ENCODE measurements at places on chromosomes 5 and 9.

DNA sequence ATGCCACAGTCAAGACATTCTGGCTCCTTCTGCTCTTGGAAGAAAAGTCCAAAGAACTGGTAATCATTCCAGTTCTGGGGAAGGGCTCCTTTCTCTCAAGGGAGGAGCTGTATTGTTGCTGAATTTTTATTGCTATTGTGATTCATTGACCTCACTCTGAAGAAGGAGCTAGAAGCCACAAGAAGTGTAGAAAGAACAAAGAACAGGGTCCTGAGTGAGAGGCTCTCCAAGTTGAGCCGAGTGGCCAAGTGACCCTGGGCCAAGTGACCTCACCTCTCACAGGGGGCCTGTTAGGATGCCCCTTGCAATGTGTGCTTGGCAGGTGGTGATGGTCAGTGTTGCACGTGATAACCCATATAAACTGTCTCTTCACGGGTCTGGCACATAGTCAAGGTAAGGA, 173.3 kb downstream of the FGF18 start:
- DNase-seq = no peak

- no peak for DNase-seq
These were observed 167.8 kb downstream of the MAN2A1 start for GRCh38 chr5:109857405-109858031.

DNA sequence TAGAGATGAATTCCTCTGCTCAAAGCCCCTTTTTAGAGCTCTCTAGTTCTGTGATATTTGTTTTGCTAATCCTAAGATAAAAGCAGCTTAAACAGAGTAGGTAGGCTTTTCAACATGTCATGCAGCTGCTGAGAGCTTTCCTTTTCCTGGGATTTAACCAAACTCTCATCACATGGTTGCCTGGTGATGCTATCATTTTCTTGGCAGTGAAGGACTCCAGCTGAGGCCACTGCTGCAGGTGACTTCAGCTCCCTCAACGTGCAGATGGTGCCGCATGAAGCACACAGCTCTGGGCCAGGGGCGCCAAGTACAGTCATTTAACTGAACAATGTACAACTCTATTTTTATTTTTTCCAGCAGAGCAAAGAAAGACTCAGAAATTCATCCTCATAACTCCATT, 42.2 kb downstream of the SECISBP2 start:
- DNase-seq = peak; percentile 42

- DNase-seq = no peak
These were observed 18.0 kb downstream of the NNT start for GRCh38 chr5:43620944-43621505.

- no peak for DNase-seq
These were observed 98.3 kb downstream of the NFIB start for GRCh38 chr9:14215614-14216013.

- no peak for DNase-seq
These were observed 16.5 kb downstream of the BHMT2 start for GRCh38 chr5:79086116-79086515.

DNA sequence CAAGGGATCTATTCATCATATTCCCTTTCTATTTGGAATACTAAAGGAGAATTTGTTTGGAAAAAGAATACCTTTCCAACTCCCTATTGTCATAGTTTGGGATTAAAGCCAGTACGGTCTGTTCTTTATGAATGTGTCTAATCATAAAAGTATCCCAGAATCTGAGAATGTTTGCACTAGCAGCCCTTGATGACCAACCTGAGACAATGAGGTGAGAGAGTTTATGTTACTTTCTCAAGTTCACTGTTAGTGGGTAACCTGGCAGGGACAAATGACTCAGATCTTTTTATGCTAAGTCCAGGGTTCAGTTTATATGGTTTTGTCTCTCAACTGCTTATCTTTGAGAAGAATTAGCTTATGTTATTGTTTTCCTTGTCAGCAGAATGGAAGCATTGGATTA, 25.3 kb upstream of the TLR4 start:
- DNase-seq = no peak

GRCh38 chr5:140591747-140592372, 27.2 kb downstream of the SLC35A4 start:
- no peak for DNase-seq

DNA sequence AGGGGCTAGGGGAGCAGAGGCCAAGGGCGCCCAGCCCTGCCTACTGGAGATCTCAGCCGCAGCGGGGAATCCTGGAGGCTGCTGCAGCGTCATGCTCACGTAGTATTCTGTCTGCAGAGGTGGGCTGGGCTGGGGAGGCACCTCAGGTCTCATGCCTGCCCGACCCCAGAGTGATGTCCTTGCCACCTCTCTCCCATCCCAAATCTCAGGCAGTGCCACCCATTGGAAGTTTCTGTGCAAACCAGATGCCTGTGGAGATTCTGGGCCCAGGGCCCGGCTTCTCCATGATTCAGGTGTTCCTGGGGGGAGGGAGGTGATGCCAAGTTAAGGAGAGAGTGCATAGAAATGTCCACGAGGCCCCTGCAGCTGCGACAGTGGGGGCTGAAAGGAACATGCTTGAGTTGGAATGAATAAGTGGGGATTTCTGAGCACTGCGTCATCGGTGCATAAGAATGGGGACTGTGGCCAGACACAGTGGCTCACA, 72.0 kb downstream of the ANKRD33B start:
- no peak for DNase-seq

DNA sequence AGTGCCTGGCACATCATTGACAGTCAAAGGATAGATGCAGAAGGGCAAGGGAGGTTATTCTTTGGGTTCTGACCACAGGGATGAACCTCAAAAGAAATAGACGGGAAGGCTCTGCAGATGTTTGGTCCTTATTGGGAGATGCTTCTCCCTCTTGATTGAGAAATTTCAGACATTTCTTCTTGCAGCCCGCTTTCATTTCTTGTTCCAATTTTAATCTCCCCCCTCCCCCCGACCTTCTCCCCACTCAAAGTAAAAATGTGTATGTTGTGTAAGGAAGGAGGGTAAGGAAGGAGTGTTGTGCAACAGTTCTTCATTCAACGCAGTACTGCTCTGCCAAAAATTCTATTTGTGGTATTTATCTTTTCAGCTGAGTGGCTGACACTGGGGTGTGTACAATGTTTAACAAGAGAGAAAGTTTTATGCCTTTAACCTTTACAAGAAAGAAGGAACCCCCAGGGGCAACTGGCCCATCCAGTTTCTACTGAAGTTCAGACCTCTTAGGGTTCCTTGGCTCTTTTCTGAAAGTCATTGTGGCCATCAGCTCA, 46.3 kb upstream of the TNFSF15 start:
- no peak for DNase-seq

GRCh38 chr9:79489261-79490000, 82.3 kb upstream of the TLE4 start:
- DNase-seq = no peak

- no peak for DNase-seq
These were observed 2.5 kb downstream of the PMPCA start for GRCh38 chr9:136412962-136413361.

- DNase-seq = peak; percentile 86
These were observed 112.3 kb upstream of the WWC1 start for GRCh38 chr5:168179192-168179593.

DNA sequence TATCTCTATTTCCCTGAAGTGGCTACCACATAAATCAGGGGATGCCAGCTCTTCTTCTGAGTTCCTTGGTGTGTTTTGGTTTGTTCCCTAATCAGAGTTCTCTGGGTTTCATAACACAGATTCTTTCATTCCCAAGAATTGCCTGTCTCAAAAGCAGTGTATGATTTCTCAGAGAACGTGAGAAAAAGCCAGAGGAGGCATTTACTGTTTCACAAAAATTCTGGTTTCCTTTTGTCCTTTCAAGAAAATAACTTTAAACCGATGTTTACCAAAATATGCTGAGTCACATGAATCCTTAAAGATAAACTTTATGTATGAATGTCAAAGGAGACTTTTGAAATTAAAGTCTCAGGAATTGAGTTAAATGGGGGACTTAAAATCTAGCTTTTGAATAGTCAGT, 314.3 kb downstream of the EBF1 start:
- DNase-seq = no peak

GRCh38 chr9:136581614-136582447, 36.0 kb upstream of the NOTCH1 start:
- DNase-seq = no peak

GRCh38 chr9:111525056-111525977, at the start of gene ZNF483:
Gene ZNF483 (plus strand): TSS chr9:111525179. CDS start chr9:111527396, 2,217 bp downstream.
- DNase-seq = peak; percentile 91

GRCh38 chr9:73151653-73152542, at the start of gene ANXA1:
Gene ANXA1 (plus strand): TSS chr9:73151865. CDS start chr9:73158536, 6,671 bp downstream.
- DNase-seq = no peak

- DNase-seq = no peak
These were observed 4.5 kb downstream of the RCL1 start for GRCh38 chr9:4796988-4797853.

DNA sequence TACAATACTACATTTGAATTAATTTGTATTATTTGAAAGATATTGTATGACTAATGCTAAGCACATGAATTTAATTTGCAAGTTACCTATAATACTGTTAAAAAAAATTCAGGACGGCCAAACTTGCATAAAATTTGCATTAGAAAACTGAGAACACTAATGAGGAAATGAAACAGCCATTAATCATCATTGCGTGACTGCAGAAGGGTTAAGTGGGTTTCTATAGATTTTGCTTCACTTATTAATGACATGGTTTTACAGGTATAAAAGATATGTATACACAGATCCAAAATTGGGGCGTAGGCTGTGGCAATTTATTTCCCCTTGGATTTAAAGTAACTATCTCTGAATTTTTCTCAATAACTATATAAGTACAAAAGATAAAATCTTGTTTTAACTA, 882.6 kb downstream of the PTPRD start:
- no peak for DNase-seq

DNA sequence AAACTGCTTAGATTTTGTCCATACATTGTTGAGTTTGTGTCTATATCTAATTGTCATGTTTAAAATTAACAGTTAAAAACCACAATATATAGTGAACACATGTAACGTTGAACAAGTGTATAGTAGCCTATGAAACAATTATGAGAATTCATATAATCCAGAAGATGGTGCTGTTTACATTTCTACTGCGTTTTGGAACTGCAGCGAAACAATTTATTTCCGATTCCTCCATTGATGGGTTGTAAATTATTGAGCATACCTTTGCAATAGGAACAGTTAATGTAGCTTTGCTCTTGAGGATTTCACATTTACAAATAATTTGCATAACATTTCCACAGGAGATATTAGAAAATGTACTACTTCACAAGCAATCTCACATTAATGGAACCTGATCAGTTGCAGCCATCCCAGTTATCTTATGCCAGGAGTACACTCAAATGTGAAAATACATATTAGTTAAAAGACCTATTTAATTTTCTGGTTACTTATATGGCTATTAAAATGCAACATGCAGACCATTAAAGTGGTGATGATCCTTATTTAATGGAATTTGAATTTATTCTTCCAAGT, 411.8 kb downstream of the CDH10 start:
- no peak for DNase-seq

GRCh38 chr5:166750376-166750775, 1541.1 kb upstream of the WWC1 start:
- DNase-seq = no peak

DNA sequence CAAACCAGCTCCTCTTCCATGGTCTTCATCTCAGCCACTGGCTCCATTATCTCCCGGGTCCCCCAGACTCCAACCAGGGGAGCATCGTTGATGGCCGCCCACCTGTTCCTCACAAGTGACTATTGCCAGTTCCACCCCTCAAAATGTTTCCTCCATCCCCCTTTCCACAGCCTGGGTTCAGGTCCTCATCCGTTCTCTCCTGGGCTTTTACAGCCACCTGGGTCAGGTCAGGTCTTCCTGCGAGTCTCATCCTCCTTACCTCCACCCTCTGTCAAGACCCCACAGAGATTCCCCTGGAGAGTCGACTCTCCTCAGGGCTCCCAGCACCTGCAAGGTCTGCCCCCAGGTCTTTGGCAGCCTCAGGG, 133.2 kb downstream of the PAX5 start:
- DNase-seq = no peak

GRCh38 chr9:130343445-130343918, 77.9 kb downstream of the HMCN2 start:
- peak; percentile 75 for DNase-seq

DNA sequence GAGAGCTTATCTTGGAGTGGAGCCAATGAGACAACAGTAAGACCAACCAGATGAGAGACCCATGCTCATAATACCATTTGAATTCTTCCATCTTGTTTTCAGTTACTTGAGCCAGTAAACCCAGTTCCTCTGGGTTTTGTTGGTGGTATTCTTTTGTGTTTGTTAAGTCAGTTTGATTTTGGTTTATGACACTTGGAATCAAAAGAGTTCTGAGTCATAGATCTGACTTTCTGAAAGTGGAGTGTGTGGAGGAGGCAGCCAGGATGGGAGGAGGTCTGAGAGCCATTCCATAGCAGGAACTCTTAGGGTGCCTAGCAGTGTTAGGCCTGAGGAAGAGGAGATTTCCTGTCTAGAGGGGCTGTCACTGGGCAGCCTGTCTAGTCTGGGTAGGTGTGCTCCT, 24.6 kb upstream of the PANK3 start:
- DNase-seq = no peak

GRCh38 chr5:99636663-99637062, 707.9 kb upstream of the CHD1 start:
- DNase-seq = no peak

- peak; percentile 70 for DNase-seq
These were observed 39.6 kb upstream of the IDNK start for GRCh38 chr9:83583151-83584014.

DNA sequence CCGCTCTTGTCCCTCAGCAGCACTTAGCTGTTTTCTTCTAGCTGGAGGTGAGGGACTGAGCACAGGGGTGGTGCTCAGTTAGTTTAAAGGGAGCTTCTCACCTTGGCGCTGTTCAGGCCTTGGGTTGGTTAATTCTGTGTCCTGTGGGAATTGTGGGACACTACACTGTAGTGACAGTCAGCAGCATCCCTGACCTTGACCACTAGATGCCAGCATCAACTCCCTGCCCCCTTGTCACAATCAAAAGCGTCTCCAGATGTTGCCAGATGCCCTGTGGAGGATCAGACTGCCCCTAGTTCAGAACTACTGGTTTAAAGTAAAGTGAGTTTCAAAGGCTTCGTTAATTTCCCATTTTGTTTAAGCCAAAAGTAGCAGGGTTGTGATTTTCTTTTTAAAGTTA, 65.5 kb upstream of the DMRT3 start:
- no peak for DNase-seq

DNA sequence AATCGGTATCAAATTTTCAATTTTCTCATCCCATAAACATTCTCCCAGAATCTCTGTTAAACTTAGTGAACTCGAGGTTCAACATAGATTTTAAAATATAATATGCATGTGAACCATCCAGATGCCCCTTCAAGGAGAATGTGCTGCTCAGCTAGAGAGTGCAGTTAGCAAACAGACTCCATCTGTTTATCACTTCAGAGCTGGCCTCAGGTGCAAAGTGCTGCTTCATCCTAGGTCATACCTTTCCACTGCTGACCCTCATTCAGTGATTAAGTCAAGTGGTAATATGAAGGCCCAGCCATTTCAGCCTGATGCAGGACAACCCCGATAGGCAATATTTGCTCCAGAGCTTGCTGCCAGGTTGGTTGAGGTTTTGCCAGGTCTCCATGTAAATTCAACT, 339.0 kb upstream of the POU5F2 start:
- no peak for DNase-seq

DNA sequence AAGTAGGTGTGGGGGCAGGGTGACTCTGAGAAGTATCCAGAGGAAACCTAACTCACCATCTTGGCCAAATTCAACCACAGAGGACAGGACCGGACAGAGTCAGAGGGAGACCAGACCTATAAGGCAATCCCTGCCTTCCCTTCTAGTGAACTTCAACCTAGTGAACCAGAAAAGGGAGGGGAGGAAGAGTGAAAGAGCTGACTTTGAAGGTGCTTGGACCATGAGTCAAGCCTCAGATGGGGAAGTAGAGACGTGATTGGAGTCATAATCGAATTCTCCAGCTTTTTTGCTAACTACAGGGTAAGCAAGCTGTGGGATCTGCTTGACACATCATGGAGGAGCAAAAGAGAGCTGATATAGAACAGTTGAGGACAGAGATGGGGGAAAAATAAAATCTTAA, 18.8 kb upstream of the KIF2A start:
- DNase-seq = no peak
